ENCODE measurements at places on chromosomes 3 and 15.

DNA sequence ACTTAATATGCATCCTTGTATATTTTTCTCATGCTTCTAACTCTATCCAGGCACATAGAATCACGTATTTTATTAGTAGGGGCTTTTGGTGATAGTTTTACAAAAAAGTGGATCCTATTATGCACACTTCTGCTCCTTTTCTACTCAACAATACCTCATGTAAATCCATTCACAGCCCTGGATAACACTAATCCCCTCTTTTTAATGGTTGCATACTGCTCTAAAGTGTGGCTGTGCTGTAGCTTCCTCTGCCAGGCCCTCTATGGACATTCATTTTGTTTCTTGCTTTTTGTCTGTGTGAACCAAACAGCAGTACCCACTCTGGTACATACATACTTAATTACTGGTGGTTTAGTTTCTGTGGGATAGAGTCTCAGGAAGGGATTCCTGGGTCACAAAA lies 51.3 kb upstream of the SCAANT1 start:
- DNase-seq, result no peak

DNA sequence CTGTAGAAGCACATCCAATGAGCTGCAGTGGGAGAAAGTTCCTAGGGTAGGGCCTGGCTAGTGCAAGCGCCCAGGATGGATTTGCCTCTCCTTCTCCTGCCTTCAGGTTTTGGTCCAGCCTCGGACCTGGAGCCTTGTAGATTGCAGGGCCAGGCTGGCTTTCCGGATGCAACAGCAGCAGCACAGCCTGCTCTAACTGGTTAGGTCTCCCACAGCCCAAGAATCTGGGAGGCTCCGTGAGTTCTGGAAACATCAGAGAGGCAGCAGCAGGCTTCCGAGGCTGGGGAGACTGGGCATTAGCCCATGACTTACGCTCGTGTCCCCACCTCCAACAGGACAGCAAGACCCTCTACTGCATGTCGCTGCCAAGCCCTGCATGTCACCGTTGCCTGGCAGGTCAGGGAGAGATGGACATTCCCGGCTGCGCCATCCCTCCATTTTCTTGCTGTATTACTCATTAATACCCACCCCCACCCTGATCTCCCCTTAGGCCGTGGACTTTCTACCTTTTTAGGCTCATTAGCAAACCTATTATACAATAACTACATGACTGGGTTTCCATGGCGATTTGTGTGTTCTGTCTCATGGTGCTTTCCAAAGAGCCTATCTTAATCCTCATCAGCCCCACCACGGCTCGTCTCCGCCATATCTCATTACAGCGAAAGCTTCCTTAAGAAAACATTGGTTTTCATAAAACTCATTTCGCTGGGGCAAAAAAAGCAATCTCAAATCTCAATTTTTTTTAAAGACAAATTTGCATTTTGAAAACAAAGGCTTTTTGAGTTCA lies 40.9 kb upstream of the RGMA start:
- DNase-seq, result no peak

DNA sequence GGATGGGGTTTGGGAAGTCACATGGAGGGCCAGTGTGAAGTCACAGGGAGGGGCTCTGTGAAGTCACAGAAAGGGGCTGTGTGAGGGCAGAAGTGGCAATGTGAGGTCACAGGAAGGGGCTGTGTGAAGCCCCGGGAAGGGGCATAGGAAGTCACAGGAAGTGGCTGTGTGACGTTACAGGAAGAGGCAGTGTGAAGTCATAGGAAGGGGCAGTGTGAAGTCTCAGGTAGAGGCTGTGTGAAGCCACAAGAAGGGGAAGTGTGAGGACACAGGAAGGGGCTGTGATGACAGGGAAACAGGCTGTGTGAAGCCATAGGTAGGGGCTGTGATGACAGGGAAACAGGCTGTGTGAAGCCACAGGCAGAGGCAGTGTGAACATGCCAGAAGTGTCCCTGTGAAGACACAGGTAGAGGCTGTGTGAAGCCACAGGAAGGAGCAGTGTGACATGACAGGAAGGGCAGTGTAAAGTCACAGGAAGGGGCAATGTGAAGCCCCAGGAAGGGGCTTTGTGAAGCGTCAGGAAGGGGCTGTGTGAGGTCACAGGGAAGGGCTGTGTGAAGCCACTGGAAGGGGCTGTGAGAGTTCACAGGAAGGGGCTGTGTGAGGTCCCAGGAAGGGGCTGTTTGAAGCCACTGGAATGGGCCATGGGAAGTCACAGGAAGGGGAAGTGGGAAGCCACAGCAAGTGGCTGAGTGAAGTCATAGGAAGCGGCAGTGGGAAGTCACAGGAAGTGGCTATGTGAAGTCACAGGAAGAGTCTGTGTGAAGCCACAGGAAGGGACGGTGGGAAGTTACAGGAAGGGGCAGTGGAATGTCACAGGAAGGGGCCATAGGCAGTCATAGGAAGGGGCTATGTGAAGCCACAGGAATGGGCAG lies 37.1 kb downstream of the GASK1A start:
- DNase-seq, result no peak

- no peak for DNase-seq
Measured at GRCh38 chr3:155504682-155505081, 211.2 kb upstream of the STRIT1 start.

All from NCI-H526 (cell line).